Amniotic epithelial cell (primary cell): ENCODE measurements at places on chromosomes 16 and 17.

- no peak for DNase-seq
Measured at GRCh38 chr16:61813339-61813738, 222.9 kb downstream of the CDH8 start.

- DNase-seq = peak; percentile 43
Measured at GRCh38 chr16:11356573-11357331, 11.5 kb downstream of the RMI2 start.

GRCh38 chr17:43014649-43015542 is 7.3 kb downstream of the VAT1 start:
- no peak for DNase-seq

- DNase-seq = no peak
Measured at GRCh38 chr16:4534151-4534790, 4.3 kb downstream of the CDIP1 start.

GRCh38 chr17:4764595-4764994 is 7.1 kb upstream of the TM4SF5 start:
- no peak for DNase-seq

DNA sequence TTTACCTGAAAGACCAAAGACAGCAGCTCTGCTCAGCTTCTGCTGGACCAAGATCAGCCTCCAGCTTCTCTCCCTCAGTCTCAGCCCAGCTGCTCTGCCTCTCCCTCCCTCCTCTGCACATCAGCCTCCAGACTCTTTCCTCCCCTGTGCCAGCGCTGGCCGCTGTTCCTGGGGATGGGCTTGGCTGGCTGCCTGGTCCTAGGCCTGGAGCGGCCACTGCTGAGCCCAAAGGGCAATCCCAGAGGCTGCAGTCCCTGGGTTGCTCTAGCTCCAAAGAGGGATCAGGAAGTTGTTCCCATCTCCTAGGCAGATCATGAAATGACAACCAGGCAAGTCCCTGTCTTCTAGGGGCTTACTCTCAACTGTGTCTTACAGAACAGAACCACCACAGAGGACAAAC is 31.3 kb downstream of the DCUN1D3 start:
- peak; percentile 53 for DNase-seq

DNA sequence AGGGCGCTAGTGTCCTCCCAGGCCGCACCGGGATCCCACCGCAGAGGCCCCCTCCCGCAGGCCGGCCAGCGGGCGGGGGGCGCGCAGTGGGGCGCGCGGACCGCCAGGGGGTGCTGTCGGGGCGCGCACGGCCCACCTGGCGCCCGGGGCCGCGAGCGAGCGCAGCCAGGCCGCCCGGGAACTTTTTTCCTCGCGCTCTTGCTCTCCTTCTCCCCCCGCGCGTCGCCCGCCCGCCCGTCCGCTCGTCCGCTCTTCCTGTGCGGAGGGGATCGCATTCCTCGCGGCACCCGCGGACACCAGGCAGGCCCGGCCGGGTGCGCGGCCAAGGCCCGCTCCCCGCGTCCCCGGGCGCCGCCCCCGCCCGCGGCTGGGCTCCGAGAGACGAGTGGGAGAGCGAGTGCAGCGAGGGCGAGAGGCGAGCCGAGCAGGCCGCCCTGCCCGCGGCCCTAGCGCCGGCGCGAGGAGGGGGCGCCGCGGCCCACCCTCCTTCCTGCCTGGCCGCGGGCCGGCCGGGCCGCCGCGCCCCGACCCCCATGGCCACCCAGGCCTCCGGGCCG is at the start of gene RAI1:
Gene RAI1, plus strand, starts transcription at position 272 of the 557 bp plus-strand sequence. CDS start 111,491 bp downstream, outside the sequence.
- DNase-seq = peak; percentile 77

DNA sequence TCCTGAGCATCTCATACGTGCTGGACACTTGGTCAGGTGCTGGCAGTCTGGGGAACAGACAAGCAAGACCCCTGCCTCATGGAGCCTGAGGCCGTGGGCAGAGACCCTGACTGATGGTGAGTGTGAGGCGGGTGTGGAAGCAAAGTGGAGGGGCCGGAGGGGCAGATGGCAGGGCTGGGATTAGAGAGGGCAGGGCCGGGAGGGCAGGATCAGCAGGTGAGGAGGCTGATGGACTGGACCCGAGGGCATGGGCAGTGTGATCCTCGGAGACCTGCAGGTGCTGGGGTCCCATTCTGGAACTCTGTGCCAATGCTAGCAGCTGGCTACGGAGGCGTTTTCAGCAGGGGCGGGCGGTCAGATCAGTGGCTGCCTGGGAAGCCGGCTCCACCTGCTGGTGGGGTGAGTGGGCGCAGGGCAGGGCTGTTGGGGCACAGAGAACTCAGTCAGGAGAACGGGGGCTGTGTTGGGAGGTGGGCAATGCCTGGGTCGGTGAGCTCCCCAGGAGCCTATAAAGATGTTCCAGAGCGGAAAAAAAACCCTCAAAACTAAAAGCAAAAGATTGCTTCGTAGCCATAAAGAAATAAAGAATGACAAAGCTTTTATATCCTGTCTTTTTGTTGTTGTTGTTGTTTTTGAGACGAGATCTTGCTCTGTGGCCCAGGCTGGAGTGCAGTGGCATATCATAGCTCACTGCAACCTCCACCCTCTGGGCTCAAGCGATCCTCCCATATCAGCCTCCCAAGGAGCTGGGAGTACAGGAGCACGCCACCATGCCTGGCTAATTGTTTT is 8.9 kb upstream of the C16orf74 start:
- no peak for DNase-seq

DNA sequence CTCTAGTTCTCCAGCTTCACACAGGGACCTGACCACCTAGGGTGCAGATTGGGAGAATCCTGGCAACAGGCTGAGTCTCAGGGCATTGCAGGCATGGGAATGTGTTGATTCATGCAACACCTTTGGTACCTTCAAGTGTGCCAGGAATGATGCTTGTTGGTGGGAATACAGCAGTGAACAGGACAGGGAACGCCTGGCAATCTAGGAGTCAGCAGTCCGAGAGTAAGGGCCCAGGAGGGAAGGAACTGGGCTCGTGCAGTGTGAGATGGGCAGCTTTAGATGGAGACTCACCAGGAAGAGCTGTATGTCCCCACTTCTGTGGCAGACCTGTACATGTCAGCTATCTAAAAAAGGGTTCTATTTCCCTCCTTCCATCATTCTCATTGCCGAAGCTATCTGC is 12.0 kb upstream of the MRC2 start:
- no peak for DNase-seq

- DNase-seq = no peak
Measured at GRCh38 chr16:62913333-62913732, 877.1 kb upstream of the CDH8 start.

DNA sequence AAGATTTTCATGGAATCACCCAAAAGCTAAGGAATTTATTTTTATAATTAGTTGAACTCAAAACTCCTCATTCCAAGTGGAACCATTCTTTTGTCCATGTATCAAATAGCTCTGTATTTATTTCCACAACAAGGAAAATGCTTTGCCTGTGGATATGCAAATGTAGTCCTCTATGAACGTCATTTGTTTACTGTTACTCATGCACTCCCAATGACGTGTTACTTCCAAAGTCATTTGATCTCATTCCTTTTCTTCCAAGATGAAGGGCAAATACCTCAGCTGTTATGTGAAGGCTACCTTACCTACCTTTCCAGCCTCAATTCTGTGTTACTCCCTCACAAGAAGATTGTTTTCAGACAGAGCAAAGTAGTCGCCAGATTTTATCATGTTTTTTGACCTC is 83.7 kb downstream of the ITFG1 start:
- DNase-seq = peak; percentile 42

GRCh38 chr16:56773532-56773931 is 43.6 kb downstream of the NUP93 start:
- DNase-seq = no peak

DNA sequence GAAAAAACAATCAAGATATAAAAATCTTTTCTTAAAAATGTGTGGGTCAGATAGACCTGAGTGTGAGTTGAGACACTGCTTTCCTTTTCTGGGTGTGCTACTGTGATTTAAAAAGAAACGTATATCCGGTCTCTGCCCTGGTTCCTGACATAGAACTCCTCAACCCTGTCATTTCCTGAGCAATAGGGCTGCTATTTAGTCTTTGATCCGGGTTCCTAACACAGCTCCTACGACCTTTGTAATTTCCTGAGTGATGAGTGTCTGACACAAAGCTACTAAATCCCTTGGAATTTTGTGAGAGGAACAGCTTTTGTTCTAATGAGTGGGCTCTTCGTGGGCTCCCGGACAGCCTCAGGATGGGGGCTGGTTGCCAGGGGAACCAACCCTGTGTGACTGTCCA is 93.9 kb upstream of the FA2H start:
- DNase-seq = no peak

DNA sequence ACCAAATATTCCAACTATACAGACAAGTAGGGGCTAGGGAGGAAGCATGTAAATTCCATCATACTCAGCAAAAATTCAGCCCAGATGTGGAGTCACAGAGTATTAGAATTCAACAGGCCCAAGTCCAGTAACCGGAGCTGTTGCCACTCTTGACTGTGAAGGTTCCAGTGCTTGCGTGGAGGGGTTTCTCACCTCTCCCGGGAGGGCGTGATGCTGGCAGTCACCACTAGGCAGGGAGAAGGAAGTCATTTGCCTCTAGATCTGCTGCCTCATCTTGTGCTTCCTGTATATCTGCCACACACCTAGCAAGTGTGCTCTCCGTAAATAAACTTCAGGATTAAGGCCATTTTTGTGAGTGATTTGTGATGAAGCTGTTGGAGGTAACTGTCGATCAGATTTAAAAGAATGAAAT is 1.0 kb upstream of the CKLF start:
- peak; percentile 17 for DNase-seq

- no peak for DNase-seq
Measured at GRCh38 chr17:65885541-65886312, 306.2 kb downstream of the CEP112 start.

DNA sequence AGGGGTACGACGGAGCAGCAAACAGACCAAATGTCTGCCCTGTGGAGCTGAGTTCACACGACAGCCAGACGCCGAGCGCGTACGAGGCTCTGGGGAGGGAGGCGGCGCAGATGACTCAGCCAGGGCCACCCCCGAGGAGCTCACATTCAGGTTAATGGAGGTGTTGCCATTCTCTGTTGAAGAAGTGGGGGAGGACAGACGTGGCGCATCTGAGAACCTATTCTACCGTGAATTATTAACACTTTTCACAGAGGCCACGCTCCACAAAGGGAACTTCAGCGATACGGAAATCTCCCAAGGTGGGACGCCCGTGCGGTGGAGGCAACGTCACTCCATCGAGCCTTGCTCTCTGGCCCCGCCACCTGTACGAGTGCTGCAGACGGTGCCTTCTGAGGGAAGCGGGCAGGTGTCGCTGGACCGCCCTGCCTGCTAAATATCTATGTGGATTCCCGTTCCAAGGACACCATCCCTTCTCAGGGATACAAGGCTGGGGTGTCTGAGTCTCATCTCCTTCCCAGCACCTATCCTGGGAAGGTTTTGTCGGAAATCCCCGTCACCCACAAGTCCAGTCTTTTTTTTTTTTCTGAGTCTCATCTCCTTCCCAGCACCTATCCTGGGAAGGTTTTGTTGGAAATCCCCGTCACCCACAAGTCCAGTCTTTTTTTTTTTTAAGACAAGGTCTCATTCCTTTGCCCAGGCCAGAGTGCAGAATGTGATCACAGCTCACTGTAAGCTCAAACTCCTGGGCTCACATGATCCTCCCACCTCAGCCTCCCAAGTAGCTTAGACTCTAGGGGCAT is 19.0 kb downstream of the ABR start:
- DNase-seq = no peak

GRCh38 chr17:48374650-48375230 is 55.3 kb downstream of the SKAP1 start:
- DNase-seq = no peak

DNA sequence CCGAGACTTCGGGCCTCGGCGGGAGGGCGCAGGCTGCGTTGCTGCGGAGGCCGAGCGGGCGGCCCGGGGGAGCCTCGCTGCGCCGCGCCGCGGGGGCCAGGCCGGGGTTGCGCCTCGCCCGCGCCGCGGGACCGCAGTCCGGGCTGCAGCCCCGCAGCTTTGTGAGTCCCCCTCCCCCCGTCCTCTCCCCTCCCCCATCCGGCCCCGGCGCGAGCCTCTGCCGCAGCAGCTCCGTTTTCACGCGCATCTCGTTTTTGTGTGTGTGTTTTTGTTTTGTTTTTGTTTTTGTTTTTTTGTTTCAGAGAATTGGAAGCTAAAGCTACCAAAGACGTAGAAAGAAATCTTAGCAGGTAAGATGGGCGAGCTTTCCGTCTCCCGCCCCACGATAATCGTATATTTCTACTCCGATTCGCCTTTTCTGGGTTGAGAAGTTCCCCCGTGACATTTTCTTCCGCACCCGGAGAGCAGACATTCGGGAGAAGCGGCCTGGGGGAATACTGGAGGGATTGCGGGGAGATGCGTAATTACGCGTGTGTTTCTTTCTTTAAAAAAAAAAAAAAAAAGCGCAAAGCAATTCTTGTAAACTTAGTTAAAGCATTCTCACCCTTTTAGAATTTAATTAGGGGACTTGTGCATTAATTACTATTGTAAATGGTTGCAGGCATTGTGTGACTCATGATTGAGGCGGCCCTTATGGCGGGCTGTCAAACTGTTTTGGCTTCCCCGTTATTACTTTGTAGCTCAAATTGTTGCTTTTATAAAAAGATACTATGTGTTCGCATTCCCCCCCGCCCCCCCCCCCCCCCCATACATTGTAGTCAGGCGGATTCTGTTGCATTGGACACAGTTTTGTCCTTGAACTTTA is 732 bp downstream of the TNRC6A start:
- peak; percentile 20 for DNase-seq

DNA sequence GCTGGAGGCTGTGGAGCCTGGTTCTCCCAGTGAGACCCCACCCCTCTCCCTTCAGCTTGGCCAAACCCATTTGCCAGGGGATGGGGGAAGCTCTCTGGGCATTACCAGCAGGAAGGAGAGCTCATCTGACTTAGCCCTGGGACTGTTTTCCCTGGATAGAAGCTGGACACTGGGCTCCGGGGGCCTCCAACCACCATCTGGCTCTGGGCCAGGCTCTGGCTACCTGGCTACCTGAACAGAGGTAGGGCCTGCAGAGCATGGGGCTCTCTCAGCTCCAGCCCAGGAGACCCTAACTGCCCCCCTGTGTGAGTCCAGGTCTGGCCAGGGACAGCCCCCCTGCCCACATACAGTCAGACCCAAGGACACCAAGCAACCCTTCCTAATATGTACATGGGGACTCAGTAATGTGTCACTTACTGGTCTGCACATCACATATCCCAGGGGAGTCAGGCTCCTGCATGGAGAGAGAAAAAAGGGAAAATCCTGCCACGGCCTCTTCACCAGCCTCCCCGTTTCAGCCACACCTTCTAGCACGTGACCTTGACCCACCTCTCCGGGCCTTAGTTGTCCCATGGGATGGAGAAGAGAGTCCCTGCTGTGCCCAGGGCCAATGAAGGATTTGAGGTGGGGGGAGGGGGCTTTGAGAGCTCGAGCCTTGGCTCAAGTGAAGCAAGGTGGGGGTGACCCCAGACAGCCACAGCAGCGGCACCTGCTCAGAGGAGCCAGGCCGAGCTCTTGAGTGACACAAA is 13.8 kb downstream of the CNGB1 start:
- no peak for DNase-seq

- DNase-seq = no peak
Measured at GRCh38 chr16:56288019-56288418, 96.7 kb downstream of the GNAO1 start.

- DNase-seq = no peak
Measured at GRCh38 chr16:88467541-88467944, 14.5 kb downstream of the ZFPM1 start.

GRCh38 chr17:915538-916201 is 63.9 kb downstream of the NXN start:
- no peak for DNase-seq
